Activated CD8-positive, alpha-beta T cell treated with anti-CD3 and anti-CD28 coated beads, Interleukin-2, amount 10 ng/mL, durations not matched to agents 7 days and 5 days (primary cell): ENCODE measurements at places on chromosomes 2 and 18.
A peak's percentile ranks its signal among the peaks of the same experiment; 100 is the strongest.

DNA sequence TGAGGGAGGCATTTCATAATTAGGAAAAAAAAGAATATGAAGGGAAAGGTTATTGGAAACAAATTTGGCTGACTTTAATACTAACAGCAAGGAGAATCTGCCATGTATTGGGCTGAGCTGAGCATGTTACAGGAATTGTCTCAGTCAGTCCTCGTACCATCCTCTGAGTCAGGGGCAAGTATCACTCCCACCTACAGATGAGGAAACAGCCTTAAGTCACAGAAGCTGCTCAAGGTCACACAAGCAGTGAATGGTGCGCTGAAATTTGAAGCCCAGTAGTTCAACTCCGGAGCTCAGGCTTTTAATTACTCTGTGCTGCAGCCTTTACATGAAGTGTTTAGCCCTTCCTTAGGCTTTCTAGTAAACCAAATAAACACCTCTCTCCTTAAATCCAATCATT, 17.3 kb downstream of the PROKR1 start:
- DNase-seq, result no peak

DNA sequence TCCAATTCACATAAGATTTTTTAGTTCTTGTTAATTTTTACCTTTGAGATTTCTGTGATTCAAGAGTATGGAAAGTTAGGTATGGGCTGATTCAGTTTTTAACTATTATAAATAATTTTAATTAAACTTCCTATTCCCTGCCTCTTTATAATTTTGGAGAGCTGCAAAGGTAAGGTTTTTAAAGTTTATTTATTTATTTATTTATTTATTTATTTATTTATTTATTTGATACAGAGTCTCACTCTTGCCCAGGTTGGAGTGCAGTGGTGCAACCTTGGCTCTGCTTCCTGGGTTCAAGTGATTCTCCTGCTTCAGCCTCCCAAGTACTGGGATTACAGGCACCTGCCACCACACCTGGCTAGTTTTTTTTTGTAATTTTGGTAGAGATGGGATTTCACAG, 215.5 kb upstream of the FIGN start:
- DNase-seq, result no peak

- DNase-seq, result no peak
These were observed 16.4 kb upstream of the ARMC9 start for GRCh38 chr2:231181860-231182512.

DNA sequence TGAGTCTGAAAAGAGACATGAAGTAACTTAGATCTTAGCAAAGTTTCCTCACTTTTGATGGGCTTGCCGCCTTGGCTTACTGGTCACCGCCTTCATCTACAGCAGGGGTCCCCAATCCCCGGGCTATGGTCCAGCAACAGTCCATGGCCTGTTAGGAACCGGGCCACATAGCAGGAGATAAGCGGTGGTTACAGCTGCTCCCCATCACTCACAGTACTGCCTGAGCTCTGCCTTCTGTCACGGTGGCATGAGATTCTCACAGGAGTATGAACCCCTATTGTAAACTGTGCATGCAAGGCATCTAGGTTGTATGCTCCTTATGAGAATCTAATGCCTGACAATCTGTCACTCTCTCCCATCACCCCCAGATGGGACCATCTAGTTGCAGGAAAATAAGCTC, 72.9 kb downstream of the BIN1 start:
- DNase-seq, result no peak

- DNase-seq, result no peak
These were observed 417.6 kb upstream of the MEX3C start for GRCh38 chr18:51614967-51615571.

- DNase-seq, result no peak
These were observed 342.8 kb downstream of the DYSF start for GRCh38 chr2:71796174-71796593.

DNA sequence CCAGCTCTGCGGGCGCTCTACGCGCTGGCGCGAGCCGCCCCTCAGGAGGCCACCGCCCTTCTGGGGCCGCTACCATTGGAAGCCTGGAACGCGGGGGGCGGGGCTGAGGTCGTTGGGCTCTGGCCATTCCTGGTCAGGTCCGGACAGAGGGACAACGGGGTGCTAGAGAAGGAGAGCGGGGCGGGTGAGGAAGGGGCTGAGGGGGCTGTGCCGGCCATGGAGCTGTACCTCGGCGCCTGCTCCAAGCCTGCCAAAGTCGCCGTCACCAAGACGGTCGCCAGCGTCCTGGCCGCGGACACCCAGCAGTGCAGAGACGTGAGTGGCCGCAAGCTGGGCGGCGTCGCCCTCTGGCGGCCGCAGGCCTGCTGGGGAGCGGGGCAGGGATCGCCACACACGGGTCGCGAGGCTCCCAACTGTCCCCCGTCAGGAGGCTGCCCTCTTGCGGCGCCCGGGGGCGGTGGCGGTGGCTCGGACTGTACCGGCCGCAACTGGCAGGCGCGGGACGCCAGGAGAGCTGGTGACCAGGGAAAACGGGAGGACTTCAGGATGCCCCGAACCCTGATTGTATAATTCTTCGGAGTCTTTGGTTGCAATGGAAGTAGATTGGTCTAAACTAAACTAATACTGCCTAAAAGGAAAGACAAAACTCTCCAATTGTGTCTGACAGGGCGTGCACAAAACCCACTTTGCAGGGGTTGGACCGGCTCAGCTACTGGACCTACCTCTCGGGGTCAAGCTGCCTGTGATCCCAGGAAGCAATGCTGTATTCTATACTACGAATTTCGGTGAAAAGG, at the start of gene FSIP2:
FSIP2 (plus strand) TSS at position 126 of the 794 bp plus-strand sequence; CDS start at position 217, 91 bp downstream.
- peak; percentile 49 for DNase-seq

GRCh38 chr2:110977403-110977802, 143.3 kb upstream of the BCL2L11 start:
- no peak for DNase-seq

DNA sequence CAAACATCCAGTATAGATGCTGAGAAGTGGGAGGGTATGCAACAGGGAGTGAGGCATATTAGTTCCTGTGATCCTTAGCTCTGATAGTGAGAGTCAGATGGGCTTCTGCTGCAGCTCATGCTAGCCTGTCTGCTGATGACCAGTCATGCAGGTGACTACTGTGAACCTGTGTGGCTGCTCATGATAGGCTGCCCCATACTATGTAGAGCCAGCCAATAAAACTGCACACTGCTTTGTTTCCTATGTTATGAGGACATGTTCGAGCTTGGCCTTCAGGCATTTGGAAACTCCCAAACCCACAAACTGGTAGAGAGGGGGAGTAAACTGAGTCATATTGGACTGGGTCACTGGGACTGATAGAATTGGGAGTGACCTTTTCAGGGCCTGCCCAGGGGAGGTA, 20.1 kb upstream of the SERPINE2 start:
- DNase-seq, result no peak

- no peak for DNase-seq
These were observed 223.1 kb upstream of the PARD3B start for GRCh38 chr2:204321910-204322751.

DNA sequence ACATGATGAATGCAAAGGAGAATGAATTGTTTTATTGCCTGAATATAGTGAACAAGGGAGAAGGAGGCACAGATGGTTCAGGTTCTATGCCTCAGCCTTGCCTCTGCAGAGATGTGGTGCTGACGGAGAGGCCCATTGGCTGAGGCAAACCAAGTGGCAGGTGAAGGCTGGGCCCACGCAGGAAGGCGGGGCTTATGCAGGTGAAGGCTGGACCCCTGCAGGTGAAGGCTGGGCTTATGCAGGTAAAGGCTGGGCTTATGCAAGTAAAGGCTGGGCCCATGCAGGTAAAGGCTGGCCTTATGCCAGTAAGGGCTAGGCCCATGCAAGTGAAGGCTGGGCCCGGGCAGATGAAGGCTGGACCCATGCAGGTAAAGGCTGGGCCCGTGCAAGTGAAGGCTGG, 414.7 kb downstream of the LRATD1 start:
- DNase-seq, result no peak

GRCh38 chr2:135916207-135916606, 40.0 kb upstream of the MCM6 start:
- DNase-seq, result peak; percentile 35

DNA sequence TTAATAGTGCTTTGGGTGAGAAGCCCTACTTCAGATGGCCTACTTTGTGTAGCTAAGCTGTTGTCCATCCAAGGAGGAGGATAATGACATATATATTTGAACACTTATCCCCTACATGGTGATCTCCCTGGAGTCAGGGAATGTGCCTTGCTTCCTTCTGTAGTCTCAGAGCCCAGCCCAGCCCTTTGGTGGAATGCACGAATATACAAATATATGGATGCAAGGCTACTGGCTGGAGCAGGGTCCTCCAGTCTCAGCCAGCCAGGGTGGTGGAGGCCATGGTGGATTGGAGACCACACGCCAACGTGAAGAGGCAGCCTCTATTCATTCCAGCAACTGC, 150.6 kb upstream of the RIOK3 start:
- no peak for DNase-seq

- no peak for DNase-seq
These were observed 2.8 kb downstream of the HDAC4 start for GRCh38 chr2:239397931-239398471.

DNA sequence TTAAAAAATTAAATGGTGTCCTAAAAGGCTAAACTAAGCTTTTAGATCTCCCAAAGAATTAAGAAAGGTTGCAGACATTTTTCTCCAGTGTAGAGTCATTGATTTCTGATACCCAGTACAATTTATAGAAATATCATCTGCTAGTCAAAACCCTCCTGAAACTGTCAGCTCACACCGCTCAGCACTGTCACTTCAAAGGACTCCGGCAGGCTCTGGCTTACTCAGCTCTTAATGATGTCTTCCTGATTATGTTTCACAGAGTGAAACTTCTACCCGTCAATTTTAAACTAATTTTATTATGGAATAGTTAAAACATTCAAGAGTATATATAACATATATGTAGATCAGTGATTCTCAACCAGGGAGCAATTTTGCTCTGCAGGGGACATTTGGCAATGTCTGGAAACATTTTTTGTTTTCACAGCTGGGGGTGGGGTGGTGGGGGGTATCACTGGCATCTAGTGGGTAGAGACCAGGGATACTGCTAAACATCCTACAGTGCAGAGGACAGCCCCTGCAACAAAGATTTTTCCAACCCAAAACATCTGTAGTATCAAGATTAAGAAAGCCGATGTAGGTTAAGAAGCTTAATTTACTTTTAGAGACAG, 31.6 kb downstream of the CDK15 start:
- no peak for DNase-seq

GRCh38 chr2:51844596-51844995, 812.7 kb upstream of the NRXN1 start:
- DNase-seq, result no peak

DNA sequence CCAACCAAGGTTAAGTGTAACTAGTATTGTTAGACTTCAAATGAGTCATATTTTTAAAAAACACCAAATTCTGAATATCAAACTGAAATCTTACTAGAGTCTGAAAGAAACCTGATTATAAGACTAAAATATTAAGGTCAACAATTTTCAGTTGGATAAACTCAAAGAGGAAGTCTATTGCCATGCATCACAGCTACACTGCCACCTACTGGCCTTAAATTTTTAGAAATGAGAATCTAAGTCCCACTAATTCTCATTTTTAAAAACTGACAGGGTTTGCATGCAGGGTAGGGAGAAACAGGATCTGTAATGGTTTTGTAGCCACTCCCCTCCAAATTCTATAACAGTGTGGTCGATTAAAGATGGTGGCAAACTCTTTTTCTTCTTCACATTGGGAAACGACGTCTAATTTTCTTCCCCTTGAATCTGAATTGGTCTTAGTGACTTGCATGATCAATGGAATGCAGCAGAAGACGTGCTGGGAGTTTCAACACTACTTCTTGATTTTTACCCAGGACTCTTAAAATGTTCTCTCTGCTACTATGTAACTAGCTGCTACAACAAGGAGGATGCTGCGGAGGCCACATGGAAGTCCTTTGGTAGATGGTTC, 176.1 kb upstream of the SESTD1 start:
- no peak for DNase-seq

GRCh38 chr2:68027959-68028358, 34.8 kb downstream of the C1D start:
- DNase-seq, result no peak

DNA sequence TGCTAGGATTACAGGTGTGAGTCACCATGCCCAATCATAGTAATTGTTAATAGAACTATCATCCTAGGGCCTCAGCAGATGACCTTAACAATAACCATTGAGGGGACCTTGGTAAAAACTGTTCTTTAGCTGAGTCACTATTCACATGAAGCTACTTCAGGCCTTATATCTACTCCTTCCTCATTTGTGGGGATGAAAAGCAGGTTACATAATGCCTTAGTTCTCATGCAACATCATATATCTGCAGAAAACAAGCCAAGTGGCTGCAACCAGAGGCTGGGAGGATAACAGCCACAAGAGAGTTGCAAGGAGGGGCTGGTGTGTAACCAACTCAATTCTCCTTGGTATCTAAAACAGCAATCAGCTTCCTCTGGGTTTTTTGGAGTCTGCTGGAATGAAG, 445.4 kb downstream of the NBAS start:
- DNase-seq, result no peak

- no peak for DNase-seq
These were observed 13.9 kb upstream of the KYNU start for GRCh38 chr2:142863485-142863961.

GRCh38 chr2:217623281-217623912, 379.4 kb downstream of the TNS1 start:
- DNase-seq, result no peak

DNA sequence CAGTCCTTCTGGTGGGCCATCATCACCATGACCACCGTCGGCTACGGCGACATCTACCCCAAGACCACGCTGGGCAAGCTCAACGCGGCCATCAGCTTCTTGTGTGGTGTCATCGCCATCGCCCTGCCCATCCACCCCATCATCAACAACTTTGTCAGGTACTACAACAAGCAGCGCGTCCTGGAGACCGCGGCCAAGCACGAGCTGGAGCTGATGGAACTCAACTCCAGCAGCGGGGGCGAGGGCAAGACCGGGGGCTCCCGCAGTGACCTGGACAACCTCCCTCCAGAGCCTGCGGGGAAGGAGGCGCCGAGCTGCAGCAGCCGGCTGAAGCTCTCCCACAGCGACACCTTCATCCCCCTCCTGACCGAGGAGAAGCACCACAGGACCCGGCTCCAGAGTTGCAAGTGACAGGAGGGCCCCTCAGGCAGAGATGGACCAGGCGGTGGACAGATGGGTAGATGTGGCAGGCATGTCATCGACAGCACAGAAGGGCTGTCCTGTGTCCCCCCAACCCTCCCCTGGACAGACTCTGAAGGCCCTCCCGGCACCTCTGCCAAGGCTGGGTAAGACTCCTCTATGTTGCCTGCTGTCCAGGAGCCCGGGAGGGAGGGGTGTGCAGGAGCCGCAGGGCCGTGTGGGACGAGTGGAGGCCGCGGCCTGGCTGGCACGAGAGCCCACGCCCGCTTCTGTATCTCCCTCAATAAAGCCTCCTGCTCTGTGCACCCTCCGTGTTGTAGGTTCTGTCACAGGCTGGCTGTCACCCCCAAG, 2.0 kb downstream of the KCNF1 start:
- no peak for DNase-seq
